ENCODE measurements at places on chromosomes 1 and 21. TPM values are rescaled to one million over a fixed set of nuclear protein-coding genes. Genes with fewer than 3 reads are reported as not detected.

GRCh38 chr1:44261962-44262361, 48.7 kb downstream of the DMAP1 start:
- no peak for DNase-seq

FOXO6 gene
- 4.5 TPM for total RNA-seq

- DNase-seq, result no peak
These were observed 11.5 kb downstream of the BCAR3 start for GRCh38 chr1:93670141-93670540.

GRCh38 chr1:230822092-230822581, 46.2 kb downstream of the C1orf198 start:
- DNase-seq, result no peak

- DNase-seq, result no peak
These were observed 1793.2 kb downstream of the NCAM2 start for GRCh38 chr21:22791376-22791775.

DNA sequence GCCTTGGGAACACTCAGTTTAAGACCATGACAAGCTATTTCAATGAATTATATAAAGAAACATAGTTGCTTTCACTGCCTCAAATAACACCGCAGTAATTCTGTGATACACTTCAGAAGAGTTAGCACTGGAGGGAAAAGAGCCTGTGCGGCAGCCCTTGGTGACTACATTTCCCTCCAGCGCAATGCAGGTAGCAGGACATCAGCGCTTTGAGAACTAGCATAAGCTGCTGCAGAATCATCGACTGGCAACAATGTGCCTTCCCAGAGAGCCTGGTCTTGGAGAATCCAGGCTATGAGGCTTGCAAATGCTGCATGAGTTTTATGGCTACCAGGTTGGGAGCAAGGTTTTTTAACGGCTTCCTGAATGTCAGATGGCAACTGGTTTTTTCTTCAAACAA, 7.5 kb downstream of the NRIP1 start:
- no peak for DNase-seq

DNA sequence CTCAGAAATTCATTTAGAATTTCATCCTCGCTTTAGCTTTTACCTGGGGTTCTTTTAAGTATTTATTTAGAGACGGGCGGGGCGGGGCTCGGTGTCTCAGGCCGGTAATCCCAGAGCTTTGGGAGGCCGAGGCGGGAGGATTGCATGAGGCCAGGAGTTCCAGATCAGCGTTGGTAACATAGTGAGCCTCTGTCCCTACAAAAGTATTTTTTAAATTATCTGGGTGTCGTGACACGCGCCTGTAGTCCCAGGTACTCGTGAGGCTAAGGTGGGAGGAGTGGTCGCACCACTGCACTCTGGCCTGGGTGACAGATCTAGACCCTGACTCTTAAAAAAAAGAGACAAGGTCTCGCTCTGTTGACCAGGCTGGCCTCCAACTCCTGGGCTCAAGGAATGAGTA, 942 bp upstream of the RSBN1 start:
- no peak for DNase-seq

- DNase-seq, result no peak
These were observed 337.7 kb downstream of the SIPA1L2 start for GRCh38 chr1:232292239-232292638.

GRCh38 chr1:15004396-15004795, 149.2 kb upstream of the TMEM51 start:
- DNase-seq, result peak; percentile 34

DNA sequence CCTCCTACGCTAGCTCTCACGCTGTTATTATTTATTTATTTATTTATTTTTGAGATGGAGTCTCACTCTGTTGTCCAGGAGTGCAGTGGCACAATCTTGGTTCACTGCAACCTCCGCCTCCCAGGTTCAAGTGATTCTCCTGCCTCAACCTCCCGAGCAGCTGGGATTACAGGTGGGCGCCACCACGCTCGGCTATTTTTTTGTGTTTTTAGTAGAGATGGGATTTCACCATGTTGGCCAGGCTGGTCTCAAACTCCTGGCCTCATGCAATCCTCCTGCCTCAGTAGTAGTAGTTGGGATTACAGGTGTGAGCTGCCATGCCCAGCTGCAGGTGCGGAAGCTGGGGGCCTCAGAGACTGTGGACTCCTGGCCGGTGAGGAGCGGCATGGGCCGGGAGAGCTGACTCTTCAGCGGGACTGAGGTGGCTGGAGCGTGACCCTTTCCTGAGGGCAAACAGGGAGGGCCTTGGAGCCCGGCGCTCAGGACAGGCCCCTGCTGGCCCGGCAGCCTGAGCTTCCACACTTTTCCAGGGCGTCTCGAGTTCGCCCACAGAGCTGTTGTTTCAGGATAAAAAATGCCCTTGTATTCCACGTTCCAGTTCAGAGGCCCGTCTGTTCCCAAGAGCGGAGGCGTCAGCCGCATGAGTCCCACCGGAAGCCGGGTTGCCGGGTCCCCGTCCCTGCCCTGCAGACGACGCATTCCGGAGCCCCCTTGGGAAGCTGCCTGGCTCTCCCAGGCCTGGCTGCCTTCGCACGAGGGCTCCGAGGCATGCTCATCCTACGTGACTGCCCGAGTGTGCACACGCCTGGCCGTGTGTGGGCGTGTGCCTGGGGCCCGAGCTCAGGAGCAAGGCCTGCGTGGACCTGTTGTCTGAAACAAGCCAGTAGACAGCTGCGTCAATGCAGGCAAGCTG, 126.2 kb downstream of the SIK1 start:
- DNase-seq, result peak; percentile 78

TFF2 gene
- total RNA-seq, result not detected

DNA sequence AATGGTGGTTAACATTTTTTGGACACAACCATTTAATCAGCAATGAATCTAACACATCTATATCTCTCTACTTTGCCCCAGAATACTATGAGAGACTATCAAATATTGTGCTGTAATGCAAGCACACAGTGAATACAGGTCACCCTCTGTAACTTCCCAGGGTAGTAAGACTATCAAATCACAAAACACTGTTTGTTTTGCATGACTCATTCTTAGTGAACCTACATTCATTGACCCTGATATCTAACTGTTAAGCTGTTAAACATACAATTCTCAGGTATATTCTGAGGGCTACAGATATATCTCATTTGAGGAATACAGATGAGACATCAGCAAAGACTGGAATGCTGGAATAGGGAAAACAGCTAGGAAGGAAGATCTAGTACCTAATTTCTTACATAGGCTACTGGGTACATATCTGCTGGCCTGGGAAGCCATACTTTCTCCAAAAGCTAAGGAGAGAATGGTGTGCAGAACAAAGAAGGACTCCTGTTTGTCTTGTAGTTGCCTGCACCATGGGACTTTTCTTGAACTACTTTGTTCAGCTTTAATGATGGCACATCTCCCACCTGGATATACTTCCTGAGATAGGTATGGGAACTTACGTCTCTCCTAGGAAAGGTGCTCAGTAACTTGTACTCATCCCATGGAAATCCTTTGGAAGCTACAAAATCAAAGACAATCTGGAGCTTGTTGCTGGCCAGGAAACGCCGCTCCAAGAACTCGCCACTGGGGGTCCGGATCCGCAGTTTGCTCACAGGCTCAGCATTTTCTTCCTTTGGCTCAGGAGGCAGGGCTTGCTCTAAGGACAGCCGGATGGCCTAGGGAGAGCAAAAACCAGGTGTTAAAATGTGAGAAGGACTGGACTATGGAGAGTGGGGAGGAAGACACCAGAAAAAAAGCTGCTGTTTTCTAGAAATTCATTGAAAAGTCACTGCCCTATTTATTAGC, 51.9 kb upstream of the DMRTA2 start:
- no peak for DNase-seq

CR2 gene
- not detected for total RNA-seq

DNA sequence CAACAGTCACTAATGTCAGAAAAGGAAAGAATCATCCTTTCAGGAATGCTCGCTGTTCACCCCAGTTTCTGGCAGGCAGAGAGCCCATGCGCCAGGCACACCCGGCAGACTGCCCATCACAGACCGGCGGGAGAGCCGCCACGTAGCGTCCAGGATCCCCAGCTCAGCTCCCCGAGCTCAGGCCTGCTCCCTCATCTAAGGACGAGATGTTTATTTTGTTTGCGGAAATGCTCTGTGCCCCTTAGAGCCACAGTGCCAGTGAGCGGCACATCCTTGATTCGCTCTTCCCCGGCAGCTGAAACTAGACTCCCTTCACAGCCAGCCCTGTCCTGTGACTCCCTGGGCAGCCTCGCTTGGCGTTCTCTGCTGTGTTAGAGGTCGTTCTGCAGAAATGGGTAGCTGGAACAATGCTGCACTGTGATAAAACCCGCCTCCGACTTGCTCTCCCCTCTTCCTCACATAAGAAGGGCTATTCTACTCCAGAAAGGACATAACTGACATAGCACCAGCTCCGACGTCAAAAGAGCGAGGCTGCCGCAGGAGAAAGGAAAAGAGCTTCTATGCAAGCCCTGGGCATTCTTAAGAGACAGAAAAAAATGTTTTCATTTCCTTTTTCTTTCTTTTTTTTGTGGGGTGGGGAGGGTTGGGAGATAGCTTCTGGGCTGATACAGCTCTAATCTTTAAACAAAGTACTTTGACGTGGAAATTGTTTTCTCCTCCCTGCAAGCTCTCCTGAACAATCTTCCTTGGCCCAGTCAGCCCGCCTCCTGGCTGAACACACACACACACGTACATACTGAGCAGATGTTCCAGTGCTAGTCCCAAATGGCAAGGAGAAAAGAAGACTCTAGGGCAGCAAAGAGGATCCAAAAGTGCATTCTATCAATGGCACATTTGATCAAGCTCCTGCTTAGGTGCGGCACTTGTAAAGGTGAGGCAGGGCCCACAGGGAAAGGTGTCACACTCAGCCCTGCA, 37.2 kb downstream of the MRAP start:
- no peak for DNase-seq

DNA sequence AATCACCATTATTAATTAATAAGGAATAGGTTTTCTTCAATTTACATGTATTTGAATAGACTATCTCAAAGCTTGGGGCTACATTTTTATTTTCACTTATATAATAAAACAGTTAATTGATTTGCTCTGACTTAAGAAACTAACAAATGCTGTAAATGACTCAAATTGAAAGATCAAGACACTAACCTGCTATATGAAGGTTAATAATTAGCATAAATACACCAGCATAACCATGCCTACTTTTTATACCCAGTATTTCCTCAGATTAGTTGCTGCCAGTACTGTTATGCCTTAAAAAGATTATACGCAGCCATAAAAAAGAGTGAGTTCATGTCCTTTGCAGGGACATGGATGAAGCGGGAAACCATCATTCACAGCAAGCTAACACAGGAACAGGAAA, 1545.1 kb downstream of the AMY1C start:
- no peak for DNase-seq

DNA sequence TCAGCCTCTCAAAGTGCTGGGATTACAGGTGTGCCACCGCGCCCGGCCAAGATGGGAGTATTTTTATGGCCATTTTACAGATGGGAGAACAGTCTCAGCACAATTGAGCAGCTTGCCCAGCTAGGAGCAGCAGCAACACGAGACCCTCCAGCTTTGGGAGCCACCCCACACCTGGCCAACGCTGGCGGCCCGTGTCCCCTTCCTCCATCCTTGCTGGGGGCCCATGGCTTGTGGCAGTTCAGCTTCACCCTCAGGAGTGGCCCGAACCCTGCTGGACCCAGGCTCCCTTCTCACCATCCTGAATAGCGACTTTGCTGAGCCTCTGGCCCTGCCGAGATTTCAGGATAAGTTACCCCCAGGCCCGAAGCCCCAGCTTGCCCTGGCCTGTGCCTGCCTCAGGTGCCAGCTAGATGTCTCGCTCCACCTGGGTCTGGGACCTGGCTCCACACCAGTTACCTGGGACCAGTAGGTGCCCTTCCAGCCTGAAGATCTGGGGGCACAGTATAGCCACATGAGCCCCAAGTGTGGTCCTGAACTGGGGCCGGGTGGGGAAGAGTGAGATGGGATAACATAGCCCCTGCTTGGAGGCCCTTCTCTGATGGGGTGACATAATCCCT, 19.2 kb downstream of the SLC66A1 start:
- DNase-seq, result no peak

CLEC20A gene
- not detected for total RNA-seq

ANGPTL3 gene
- total RNA-seq, result not detected

DNA sequence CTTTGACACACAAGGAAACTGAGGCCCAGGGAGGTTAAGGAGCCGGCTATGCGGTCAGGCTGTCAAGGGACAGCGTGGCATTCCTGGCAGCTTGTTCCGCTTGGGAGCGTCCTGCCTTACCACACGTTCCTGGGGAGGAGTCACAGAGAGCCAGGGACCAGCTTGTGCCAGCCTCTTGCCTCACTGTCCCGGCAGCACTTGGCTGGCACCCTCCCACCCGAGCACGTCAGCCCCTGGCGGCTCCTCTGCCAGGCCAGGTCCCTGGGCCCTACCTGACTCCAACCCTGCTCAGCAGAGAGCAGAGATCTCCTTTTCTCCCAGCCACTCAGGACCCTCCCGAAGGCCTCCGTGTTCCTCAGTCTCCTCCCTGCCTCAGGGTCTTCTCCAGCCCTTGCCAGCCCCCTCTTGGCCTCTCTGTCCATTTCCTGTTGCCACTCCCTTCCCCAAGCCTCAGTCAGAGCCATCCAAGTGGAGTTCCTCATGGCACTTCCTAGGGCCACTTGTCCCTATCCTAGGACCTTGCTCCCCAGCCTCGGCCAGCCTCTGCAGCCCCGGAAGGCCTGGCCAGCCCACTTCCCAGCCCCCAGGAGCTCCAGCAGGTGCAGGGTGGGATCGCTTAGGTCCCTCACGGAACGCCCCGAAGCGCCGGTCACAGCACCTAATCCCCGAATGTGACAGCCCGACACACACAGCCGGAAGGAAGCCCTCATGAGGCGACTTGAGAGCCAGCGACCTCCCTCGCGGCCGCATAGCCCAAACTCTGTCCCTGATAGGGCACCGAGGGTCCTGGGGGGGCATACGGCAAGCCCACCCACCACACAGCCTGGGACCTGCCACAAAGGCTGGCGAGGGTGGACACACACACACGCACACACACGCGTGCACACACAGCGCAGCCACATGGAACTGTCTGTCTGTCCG, 130.3 kb downstream of the CASZ1 start:
- DNase-seq, result peak; percentile 83

FCRLB gene
- total RNA-seq, result 0.35 TPM

DNA sequence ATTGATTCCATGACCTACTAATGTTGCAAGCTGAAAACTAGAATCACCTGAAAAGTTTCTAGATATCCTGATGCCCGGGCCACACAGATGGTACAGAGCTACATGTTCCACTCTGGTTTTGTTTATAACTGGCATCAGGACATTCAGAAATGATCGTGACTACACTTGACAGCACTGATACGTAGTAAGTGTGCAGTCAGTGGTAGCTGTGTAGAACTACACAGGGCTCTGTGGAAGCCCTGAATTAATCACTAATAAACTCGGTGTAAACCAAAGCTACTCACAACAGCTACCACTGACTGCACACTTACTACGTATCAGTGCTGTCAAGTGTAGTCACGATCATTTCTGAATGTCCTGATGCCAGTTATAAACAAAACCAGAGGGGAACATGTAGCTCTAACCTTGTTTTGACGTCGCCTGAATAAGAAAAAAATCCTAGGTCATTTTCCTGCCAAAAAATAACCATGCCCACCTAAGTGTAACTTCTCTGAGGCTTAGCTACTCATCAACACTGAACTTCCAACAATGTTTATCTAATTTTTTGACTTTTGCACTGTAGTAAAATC, 149.7 kb downstream of the TGFBR3 start:
- no peak for DNase-seq
